ENCODE measurements at places on chromosomes 12 and 14. TPM values are rescaled to one million over a fixed set of nuclear protein-coding genes. Genes with fewer than 3 reads are reported as not detected.
A peak's percentile ranks its signal among the peaks of the same experiment; 100 is the strongest.

ASCL1 gene
- not detected for total RNA-seq

DNA sequence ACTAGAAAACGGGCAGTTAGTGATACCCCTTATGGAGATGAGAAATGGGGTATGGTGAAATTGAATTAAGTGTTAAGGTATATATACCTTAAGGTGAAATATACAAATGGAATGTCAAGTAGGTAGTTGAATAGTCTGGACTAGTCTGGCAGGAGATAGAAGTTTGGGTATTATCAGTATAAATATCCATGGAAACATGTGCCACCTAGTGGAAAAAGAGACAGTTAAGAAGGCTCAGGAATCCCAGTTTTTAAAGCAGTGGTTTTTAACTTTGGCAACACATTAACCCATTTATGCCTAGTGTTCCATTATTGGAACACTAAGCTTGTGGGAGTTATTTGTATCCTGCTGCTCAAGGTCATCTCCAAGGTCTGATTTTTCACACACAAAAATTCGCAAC lies 38.6 kb upstream of the TPH2 start:
- peak; percentile 15 for DNase-seq

NABP2 gene
- 47.9 TPM for total RNA-seq

- DNase-seq: no peak
Measured at GRCh38 chr12:13229504-13229903, 33.0 kb downstream of the EMP1 start.

GRCh38 chr14:74684434-74684833 lies 28.4 kb downstream of the AREL1 start:
- DNase-seq: no peak

DNA sequence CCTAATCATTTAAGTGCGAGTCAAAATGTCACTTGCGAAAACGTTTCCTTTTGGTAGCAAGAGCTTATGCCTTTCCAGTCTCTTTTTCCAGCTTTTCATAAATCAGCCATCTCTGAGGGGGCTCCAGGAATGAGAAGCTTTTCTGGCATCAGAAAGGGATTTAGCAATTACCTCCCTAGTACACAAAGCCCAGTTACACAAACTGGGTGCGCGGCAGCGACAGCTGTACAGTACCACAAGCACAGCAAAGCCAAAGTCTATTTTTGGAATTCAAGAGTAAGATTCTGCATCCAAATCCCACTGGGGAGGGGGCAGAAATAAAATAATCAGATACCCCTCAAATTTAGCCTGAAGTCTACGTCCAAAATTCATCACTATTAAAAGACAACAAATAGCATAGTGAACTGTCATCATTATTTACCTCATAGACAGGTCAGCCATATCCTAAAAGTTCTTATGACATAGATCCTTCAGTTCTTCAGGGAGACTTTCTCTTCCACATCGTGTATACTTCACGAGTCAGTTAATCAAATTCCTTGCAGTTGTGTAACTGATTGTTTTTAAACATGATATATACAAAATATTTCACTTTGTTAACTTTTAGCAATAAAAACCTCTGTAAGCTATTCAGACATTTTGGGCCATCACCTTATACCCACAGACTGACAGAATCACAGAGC lies 150.8 kb downstream of the TTC7B start:
- no peak for DNase-seq

- DNase-seq: no peak
Measured at GRCh38 chr12:115979351-115979750, 298.1 kb downstream of the MED13L start.

Measured in HFFc6 (cell line).